ENCODE measurements at places on chromosomes 16 and 17. TPM values are rescaled to one million over a fixed set of nuclear protein-coding genes. Genes with fewer than 3 reads are reported as not detected.

Gene KIFC3
- 0.54 TPM for total RNA-seq

DNA sequence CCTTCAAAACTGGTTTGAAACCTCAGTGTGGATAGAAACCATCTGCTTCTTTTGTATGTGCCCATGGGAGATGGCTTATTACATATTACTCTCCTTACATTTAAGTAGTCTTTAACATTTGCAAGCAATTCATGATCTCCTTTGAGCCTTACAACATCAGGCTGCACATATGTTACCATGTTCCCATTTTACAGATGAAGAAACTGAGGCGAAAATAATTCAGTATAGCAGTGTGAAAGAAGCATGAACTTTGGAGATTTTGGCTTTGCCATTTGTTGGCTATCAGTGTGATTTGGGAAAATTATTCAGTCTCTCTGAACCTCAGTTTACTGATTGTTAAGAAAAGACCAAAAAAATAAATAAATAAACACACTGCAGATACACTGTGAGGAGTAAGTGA lies 15.7 kb downstream of the GNAO1 start:
- H3K4me1 ChIP-seq, result no peaks in the 10 kb centered on the region
- H3K27ac ChIP-seq, result no peak overlapping the region
- no peak overlapping the region for H3K4me3 ChIP-seq
- H3K36me3 ChIP-seq, result no peaks in the 10 kb centered on the region
- peaks cover 12% of the 10 kb centered on the region for H3K27me3 ChIP-seq

GRCh38 chr17:7068268-7068667 lies 11.8 kb downstream of the CLEC10A start:
- peaks cover 6% of the 10 kb centered on the region for H3K27me3 ChIP-seq
- H3K4me3 ChIP-seq, result no peak overlapping the region
- no peak for DNase-seq
- H3K36me3 ChIP-seq, result no peaks in the 10 kb centered on the region

GRCh38 chr17:3887804-3888203 lies 5.0 kb downstream of the CAMKK1 start:
- no peaks in the 10 kb centered on the region for H3K27me3 ChIP-seq
- H3K36me3 ChIP-seq, result no peaks in the 10 kb centered on the region
- H3K4me1 ChIP-seq, result peaks cover 31% of the 10 kb centered on the region
- DNase-seq, result no peak
- no peak overlapping the region for H3K4me3 ChIP-seq

GRCh38 chr17:50818261-50818660 lies 17.1 kb upstream of the WFIKKN2 start:
- H3K4me3 ChIP-seq, result no peak overlapping the region
- peaks cover 6% of the 10 kb centered on the region for H3K4me1 ChIP-seq
- no peak for DNase-seq

DNA sequence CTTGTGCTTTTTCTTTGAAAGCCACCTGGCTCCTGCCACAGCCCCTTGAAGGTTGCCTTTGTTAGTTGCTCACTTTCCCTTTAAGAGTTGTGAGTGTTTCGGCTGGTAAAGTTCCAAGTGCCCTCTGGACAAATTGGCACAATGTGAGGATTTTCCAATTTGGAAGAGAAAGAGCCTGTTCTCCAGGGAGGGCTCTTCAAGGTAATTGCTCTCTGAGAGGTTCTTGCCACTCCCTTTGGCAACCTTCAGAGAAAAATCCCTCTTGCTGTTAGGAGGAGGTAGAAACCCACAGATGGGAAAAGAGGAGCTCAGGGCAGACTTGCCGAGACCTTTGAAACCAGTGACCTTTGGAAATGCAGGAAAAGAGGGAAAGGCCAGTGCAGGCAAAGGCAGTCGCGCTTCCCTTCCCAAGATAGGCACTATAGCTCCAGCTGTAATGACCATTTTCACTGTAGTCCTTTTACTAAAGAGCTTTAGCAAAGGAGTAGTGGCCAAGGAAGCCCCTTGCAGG lies 49.0 kb upstream of the AKAP1 start:
- peaks cover 29% of the 10 kb centered on the region for H3K27me3 ChIP-seq
- H3K27ac ChIP-seq, result no peak overlapping the region
- H3K36me3 ChIP-seq, result no peaks in the 10 kb centered on the region
- DNase-seq, result no peak

DNA sequence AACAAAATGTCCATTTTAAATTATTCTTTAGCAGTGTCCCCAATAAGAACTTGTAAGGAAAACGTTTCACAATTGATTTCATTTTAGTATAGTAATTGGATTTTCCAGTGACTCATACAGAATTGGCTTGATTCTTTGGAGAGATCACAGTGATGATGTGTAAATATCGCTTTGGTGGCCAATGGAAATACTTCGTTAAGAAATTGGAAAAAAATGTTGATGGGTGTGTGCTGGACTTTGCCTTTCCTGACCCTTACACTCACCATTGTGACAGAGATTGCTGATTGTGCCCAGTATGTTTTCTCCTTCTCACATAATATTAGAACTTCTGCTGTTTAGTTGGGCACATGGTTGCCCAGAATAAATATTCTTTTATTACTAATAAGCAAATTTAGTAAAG lies 7.4 kb upstream of the EFCAB13 start:
- no peaks in the 10 kb centered on the region for H3K36me3 ChIP-seq
- no peak overlapping the region for H3K27ac ChIP-seq
- no peaks in the 10 kb centered on the region for H3K27me3 ChIP-seq
- H3K4me3 ChIP-seq, result no peak overlapping the region

GRCh38 chr17:82014432-82014831 lies 8.2 kb downstream of the CENPX start:
- H3K27ac ChIP-seq, result no peak overlapping the region
- peaks cover 4% of the 10 kb centered on the region for H3K4me1 ChIP-seq
- no peak for DNase-seq
- H3K27me3 ChIP-seq, result no peaks in the 10 kb centered on the region
- H3K36me3 ChIP-seq, result peaks cover 3% of the 10 kb centered on the region
- H3K4me3 ChIP-seq, result no peak overlapping the region

Gene PABPN1L
- not detected for total RNA-seq

GRCh38 chr17:31581491-31581890 lies 190.0 kb downstream of the RAB11FIP4 start:
- no peaks in the 10 kb centered on the region for H3K27me3 ChIP-seq
- H3K27ac ChIP-seq, result no peak overlapping the region
- DNase-seq, result no peak

DNA sequence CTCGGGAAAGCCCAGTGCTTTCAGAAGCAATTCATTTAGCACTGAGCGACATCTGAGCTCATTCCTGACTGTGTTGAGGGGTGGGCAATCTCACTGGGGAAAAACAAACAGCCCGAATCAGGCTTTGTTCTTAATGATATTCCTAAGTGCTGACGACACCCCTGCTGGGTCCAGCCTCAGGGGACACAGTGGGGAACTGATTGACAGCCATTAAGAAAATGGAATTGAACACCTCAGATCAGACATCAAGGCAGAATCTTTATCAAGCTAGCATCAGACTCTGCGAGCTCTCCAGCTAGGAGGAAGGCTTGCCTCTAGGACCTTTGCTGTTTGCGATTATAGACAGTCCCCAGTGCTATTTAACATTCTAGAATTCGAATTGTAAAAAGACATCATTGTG lies 22.5 kb upstream of the LYRM9 start:
- DNase-seq, result no peak
- H3K27ac ChIP-seq, result no peak overlapping the region
- no peak overlapping the region for H3K4me3 ChIP-seq
- peaks cover 2% of the 10 kb centered on the region for H3K27me3 ChIP-seq
- H3K36me3 ChIP-seq, result no peaks in the 10 kb centered on the region
- H3K4me1 ChIP-seq, result no peaks in the 10 kb centered on the region

Gene MYH13
- total RNA-seq, result not detected

DNA sequence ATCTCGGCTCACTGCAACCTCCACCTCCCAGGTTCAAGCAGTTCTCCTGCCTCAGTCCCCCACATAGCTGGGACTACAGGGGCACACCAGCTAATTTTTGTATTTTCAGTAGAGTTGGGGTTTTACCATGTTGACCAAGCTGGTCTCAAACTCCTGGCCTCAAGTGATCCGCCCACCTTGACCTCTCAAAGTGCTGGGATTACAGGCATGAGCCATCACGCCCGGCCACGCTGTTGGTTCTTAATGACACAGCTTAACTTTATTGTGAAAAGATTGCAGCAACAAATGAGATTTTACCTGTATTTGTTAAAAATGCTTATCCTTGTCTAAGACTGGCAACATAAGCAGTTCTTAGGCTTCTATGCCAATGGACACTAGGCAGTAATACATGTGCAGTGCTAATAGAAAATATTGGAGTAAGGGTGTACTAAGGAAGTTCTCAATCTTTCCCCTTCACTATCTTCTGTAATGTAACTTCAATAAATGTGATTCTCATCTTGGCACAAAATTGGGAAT lies 2.9 kb downstream of the UBB start:
- peaks cover 4% of the 10 kb centered on the region for H3K27me3 ChIP-seq
- H3K4me3 ChIP-seq, result peak overlapping the region; percentile 94
- H3K36me3 ChIP-seq, result peaks cover 31% of the 10 kb centered on the region
- H3K4me1 ChIP-seq, result peaks cover 43% of the 10 kb centered on the region
- no peak for DNase-seq
- H3K27ac ChIP-seq, result peak overlapping the region; percentile 68

GRCh38 chr16:85463672-85464382 lies 149.3 kb upstream of the GSE1 start:
- H3K27me3 ChIP-seq, result peaks cover 12% of the 10 kb centered on the region
- no peak overlapping the region for H3K4me3 ChIP-seq
- H3K27ac ChIP-seq, result no peak overlapping the region
- no peak for DNase-seq
- H3K36me3 ChIP-seq, result no peaks in the 10 kb centered on the region

DNA sequence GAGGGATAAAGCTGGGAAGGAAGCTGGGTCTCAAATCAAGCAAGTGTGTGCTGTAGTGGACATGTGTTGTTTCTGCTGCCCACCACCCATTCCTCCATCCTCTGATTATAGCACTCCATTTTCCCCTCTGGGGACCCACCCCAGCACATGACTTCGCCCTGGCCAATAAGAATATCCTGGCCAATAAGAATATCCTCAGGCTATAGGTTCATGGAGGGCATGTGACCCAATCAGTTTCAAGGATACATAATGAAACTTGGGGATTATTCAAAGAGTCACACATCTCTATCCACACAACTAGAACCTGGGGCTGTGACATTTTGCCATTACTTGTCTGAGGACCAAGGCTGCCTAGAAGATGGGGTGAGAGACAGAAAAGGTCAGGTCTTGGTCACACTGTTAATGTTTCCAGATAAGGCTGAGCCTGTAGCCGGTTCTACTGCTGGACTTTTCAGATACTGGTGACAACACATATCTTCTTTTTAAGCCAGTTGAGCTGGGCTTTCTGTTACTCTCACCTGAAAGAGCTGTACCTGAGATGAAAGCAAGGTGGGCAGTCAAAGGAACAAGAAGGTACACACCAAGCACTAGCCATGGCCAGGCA lies 33.7 kb downstream of the MYO18A start:
- H3K27ac ChIP-seq, result peak overlapping the region; percentile 55
- H3K27me3 ChIP-seq, result no peaks in the 10 kb centered on the region
- no peak overlapping the region for H3K4me3 ChIP-seq
- peak; percentile 39 for DNase-seq
- no peaks in the 10 kb centered on the region for H3K36me3 ChIP-seq

Gene TP53TG3C
- total RNA-seq, result not detected

- no peaks in the 10 kb centered on the region for H3K27me3 ChIP-seq
- peaks cover 20% of the 10 kb centered on the region for H3K4me1 ChIP-seq
- peak overlapping the region; percentile 67 for H3K27ac ChIP-seq
- H3K4me3 ChIP-seq, result no peak overlapping the region
- H3K36me3 ChIP-seq, result peaks cover 9% of the 10 kb centered on the region
Measured at GRCh38 chr17:2123375-2124251, 68.7 kb downstream of the HIC1 start.

Gene EEF2K
- total RNA-seq, result 31.2 TPM

DNA sequence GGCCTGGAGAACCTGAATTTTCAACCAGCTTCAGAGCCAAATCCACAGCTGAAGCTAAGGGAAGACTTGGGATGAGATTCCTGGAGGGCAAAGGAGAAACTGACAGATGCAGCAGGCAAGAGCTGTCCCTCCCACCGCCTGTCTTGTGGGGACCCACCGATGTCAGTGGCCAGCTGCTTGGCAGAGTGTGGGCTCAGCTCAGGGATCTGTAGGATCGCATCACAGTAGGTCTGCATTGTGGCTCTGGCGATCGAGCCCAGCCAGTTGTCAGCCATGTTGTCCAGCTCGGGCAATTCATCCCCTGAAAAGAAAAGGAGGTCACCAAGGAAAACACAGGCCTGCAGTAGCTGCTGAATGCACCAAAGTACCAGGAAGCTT lies 60.8 kb downstream of the COG7 start:
- H3K36me3 ChIP-seq, result peaks cover 11% of the 10 kb centered on the region
- H3K4me1 ChIP-seq, result no peaks in the 10 kb centered on the region
- no peak overlapping the region for H3K4me3 ChIP-seq
- H3K27ac ChIP-seq, result no peak overlapping the region
- H3K27me3 ChIP-seq, result no peaks in the 10 kb centered on the region
- DNase-seq, result no peak

- H3K4me3 ChIP-seq, result no peak overlapping the region
- H3K27ac ChIP-seq, result no peak overlapping the region
- H3K4me1 ChIP-seq, result no peaks in the 10 kb centered on the region
- H3K36me3 ChIP-seq, result no peaks in the 10 kb centered on the region
- peaks cover 2% of the 10 kb centered on the region for H3K27me3 ChIP-seq
- no peak for DNase-seq
Measured at GRCh38 chr17:37067555-37068111, 118.9 kb downstream of the AATF start.

- no peak overlapping the region for H3K4me3 ChIP-seq
- H3K36me3 ChIP-seq, result no peaks in the 10 kb centered on the region
- no peaks in the 10 kb centered on the region for H3K4me1 ChIP-seq
- DNase-seq, result no peak
Measured at GRCh38 chr17:62876063-62876462, 67.9 kb upstream of the MARCHF10 start.

- peaks cover 18% of the 10 kb centered on the region for H3K27me3 ChIP-seq
- no peak overlapping the region for H3K27ac ChIP-seq
- peaks cover 6% of the 10 kb centered on the region for H3K4me1 ChIP-seq
- no peak overlapping the region for H3K4me3 ChIP-seq
- DNase-seq, result no peak
Measured at GRCh38 chr16:814974-815373, 14.4 kb upstream of the GNG13 start.

Gene SEPTIN1
- total RNA-seq, result 169 TPM

DNA sequence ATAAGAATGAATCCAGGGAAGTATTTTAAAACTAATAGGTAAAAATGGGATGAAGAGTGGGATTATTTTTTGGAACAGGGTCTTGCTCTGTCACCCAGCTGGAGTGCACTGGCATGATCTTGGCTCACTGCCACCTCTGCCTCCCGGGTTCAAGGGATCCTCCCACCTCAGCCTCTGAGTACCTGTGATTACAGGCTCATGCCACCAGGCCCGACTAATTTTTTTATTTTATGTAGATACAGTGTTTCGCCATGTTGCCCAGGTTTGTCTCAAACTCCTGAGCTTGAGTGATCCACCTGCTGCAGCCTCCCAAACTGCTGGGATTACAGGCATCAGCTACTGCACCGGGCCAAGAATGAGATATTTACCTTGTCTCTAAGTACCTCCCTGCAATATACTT lies 22.1 kb downstream of the NSMCE1 start:
- peak overlapping the region; percentile 81 for H3K27ac ChIP-seq
- peaks cover 66% of the 10 kb centered on the region for H3K36me3 ChIP-seq
- peaks cover 86% of the 10 kb centered on the region for H3K4me1 ChIP-seq
- H3K4me3 ChIP-seq, result no peak overlapping the region
- H3K27me3 ChIP-seq, result no peaks in the 10 kb centered on the region

Gene CACNA1H
- 0.34 TPM for total RNA-seq

Gene SULT1A2
- 1.0 TPM for total RNA-seq

- peaks cover 46% of the 10 kb centered on the region for H3K4me1 ChIP-seq
- no peak overlapping the region for H3K27ac ChIP-seq
- H3K4me3 ChIP-seq, result no peak overlapping the region
- no peaks in the 10 kb centered on the region for H3K27me3 ChIP-seq
Measured at GRCh38 chr16:66886914-66887313, 6.6 kb downstream of the PDP2 start.

Gene SYT17
- not detected for total RNA-seq
